Endodermal cell (in vitro differentiated cells): ENCODE measurements at places on chromosomes 4 and X. TPM values are rescaled to one million over a fixed set of nuclear protein-coding genes. Genes with fewer than 3 reads are reported as not detected.

DNA sequence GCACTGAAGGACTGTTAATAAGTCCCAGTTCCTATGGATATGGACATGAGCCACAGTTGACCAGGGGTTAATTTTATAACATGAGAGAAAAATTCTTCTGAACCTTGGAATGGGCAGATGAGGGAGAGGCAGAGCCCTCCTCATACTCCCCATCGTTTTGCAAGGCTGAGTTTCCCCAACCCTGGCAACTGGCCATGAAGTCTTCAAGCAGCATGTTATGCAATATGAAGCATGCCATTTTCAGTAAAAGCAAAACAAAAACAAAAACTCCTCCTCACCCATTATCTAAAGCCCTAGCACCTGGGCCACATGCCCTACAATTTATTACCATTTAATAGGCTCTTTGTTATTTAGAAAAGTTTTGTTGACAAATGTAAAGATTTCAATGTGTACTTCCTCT lies 64.5 kb downstream of the GPC4 start:
- DNase-seq: no peak

DNA sequence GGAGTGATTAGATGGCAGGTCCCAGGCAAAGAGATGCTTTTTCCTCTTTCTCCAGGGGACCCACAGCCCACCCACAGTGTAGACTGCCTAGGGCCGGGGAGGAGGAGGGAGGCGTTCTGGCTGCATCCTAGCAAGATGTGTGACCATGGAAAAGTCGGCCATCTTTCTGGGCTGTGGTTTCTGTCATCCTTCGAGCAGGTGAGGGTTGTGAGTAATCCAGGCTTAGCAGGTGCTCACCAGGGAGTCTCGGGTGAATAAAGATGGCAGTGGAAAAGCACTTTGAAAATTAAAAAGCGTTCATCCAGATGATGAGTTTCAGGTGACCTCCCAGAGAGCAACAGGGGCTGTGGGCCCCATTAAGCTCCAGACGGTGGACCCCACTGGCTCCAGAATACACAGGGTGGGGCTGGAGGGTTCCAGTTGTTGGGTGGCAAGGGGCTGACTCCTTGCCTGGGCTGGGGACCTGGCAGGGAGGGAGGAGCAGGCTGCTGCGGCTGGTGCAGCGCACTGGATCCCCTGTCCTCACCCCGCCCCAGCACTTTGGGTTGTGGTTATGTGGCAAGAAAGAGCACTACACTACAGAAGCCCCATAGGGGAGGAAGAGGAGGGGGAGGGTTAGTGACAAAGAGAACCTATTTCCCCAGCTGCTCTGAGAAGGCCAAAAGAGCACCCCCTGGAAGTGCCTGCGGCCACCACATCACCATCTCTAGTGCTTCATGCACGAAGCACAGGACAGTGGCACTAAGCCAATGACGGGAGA lies 23.7 kb downstream of the ELF4 start:
- no peak for DNase-seq

DNA sequence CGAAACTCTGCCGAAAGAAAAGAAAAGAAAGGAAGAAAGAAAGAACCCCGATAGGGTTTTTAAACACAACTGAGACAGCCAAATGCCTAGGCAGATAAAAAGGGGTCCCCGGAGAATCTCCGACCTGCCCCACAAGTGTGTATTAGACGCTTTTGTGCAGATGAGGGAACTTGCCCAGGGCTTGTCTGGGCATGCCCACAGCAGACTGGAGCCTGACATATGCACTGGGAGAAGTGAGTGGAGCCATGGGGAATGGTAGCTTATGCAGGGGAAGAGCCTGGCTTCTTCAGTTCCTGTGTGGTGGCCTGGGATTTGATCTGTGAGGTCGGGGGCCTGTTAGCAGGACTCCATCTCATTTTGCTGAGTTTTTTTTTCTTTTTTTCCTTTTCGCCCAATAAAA lies 199.0 kb downstream of the GPC3 start:
- no peak for DNase-seq

DNA sequence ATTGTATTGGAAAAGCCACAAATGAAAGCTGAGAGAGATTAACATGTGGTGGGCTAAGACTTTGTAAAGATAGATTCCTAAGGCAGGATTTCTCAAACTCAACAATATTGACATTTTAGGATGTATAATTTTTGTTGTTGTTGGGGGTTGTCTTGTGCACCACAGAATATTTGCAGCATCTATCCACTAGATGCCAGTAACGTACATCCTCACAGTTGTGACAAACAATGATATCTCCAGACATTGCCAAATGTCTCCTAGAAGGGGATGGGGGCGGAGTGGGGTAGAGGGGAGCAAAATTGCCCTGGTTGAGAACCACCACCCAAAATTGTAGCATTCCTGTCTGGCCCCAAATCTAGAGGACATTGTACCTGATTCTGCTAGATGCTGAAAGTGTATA lies 14.7 kb upstream of the CBR4 start:
- DNase-seq: no peak

GRCh38 chrX:19342331-19342906 lies 1.3 kb upstream of the PDHA1 start:
- DNase-seq: no peak

DNA sequence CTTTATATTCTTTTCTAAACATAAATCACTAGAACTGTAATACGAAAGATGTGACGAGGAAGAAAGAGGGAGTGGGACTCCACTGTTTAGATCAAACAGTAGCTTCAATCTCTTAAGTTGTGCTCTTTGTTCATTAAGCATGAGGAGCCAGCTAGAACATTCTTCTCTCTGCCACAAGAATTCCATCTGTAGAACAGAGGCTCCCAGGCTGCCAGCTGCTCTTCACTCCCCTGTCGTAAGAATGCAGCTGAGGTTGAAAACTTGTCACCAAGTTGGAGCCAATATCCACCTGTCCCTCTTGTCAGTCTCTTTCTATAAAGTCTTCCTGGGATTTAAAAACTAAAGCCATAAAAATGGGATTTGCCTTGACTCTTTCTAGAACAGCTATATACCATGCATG lies 65.0 kb upstream of the SEC24B start:
- no peak for DNase-seq

DNA sequence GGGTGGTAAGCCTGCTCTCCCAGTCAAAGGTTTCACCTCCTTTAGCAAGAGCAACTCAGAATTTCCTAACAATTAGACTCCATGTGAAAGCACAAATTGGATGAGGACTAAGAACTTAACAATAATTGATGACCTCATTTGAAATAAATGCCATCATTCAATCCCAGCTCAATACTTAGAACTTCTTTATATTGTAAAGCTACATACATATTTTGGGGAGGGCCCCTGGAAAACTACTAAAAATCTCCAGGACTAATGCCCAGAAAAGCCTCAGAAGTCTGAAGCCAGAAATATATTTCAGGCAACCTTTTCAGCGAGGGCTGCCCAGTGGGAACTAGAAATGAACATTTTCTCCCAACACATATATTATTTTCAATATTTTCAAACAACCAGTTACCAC lies 38.1 kb downstream of the AMOT start:
- no peak for DNase-seq

GRCh38 chr4:10620935-10621488 lies 63.6 kb downstream of the CLNK start:
- DNase-seq: no peak

DNA sequence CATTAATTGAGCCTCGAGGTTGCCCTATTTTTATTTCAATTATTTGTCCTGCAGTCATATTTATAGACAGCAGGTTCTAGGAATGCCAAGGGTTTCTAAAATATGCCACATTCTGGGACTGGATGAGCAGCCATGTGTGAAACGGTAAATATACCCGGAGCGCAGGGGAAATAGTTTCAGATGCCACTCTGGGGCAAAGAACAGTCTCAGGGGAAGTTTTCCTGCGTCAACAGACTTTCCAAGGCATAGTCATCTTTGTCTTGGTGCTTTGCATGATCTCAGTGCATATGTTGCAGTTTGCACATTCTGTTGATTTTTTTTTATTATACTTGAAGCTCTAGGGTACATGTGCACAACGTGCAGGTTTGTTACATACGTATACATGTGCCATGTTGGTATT lies 71.0 kb downstream of the GPAT3 start:
- DNase-seq: no peak

- no peak for DNase-seq
Observed at GRCh38 chr4:118927974-118928373, 39.3 kb downstream of the SYNPO2 start.

DNA sequence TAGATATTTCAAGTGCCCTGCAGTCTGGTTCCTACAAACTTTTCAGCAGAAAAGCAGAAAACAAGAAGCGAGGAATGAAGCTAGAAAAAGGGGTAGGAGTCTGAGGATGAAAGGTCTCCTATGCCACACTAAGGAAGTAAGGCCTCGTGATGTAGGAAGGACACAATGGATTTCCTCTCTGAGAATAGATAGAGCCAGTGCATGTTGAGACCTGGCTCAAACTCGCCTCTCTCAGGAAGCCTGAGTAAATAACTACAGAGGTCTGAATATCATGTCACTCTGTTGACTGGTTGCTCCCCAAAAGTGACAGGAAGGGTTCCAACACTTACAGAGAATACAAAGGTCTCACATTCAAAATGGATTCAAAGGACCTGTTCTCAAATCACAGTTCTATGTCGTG lies 93.3 kb downstream of the GRIA3 start:
- no peak for DNase-seq

- DNase-seq: no peak
Observed at GRCh38 chr4:184924516-184924915, 93.8 kb upstream of the HELT start.

DNA sequence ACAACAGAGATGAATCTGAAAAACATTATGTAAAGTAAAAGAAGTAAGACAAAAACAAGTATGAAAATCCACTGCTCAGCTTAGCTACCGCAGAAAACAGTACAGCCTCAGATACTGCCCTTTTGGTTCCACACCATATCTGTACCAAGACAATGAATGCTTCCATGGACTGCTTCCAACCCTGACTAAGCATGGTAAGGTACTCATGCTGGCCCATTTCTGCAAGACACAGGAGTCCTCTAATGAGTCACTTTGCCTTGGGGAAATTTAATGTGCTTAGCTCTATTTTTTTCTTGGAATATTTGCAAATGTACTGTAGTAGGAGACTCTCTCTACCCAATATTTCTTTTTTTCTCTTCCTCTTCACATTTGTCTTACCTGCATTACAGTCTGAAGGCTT lies 931.7 kb upstream of the HS3ST1 start:
- DNase-seq: no peak

GRCh38 chr4:111601671-111602070 lies 543.6 kb upstream of the FAM241A start:
- DNase-seq: no peak

GRCh38 chr4:8738471-8738931 lies 133.1 kb downstream of the HMX1 start:
- no peak for DNase-seq

DNA sequence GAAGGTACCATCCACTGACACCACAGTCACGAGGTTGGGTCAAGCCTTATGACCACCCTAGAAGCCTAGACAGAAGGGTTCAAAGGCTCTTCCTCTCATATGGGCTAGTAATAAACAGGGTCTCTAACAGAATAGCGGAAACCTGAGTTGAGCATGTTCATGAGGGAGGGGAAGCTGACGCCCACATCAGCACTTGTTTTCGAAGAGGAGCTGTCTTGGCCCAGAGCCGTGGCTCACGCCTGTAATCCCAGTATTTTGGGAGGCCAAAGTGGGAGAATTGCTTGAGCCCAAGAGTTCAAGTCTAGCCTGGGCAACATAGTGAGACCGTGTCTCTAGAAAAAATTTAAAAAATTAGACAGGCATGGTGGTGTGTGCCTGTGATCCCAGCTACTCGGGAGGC lies 21.5 kb upstream of the TMSB4X start:
- DNase-seq: no peak

GRCh38 chr4:109878355-109878754 lies 30.4 kb downstream of the LRIT3 start:
- DNase-seq: no peak

- DNase-seq: no peak
Observed at GRCh38 chrX:103398421-103398864, 22.1 kb downstream of the BEX3 start.

DNA sequence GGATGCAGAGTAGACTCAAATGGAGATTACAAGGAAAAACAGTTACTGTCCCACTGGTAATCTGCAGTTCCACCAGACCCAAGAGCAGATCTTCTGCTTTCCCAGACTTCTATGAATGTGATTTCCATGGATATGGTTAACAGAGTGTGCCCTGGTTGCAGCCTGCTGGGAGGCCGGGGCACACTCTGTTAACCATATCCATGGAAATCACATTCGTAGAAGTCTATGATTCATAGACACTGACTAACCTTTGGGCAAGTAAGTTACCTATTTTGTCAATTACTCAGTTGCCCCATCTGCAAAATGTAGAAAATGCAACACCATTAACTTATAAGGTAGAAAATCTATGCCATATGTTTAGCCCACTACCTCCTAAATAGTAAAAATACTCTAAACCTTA lies 443.1 kb upstream of the PITX2 start:
- no peak for DNase-seq

- no peak for DNase-seq
Observed at GRCh38 chr4:165096776-165097175, 15.9 kb downstream of the TMEM192 start.

GRCh38 chr4:39978904-39979303 lies 1.2 kb upstream of the PDS5A start:
- no peak for DNase-seq

GRCh38 chrX:15749642-15750610 lies 11.9 kb downstream of the CA5B start:
- DNase-seq: no peak

DNA sequence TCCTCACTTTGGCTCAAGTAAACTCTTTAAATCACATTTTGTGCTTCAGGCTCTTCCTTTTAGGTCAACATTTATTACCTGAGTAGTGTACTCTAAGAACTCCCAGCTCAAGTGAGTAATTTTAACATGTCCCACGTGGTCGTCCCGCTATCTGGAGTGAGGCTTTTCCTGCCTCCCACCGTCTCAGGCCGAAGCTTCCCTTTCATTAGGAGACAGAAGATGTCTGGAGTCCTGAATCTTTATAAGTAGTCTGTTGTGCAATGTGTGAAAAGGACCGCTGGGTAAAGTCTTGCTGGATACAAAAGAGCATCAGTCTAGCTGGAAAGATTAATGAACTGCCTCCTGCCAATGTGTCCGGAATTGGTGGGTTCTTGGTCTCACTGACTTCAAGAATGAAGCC lies 117.7 kb upstream of the NEIL3 start:
- no peak for DNase-seq

GRCh38 chr4:44002368-44002767 lies 446.2 kb downstream of the KCTD8 start:
- no peak for DNase-seq

RAB33B gene
- total RNA-seq: 11.1 to 12.6 TPM (median 11.4 TPM) in 3 replicates

TLR3 gene
- total RNA-seq: not detected in 3 replicates

CABS1 gene
- total RNA-seq: 4.5 and 6.3 TPM in 2 replicates

ITGB1BP2 gene
- total RNA-seq: 3.9 and 6.1 TPM in 2 replicates

FAM149A gene
- total RNA-seq: 2.4 to 2.8 TPM (median 2.4 TPM) in 3 replicates

RASL11B gene
- 12.7 and 17.0 TPM in 2 replicates for total RNA-seq

TMEM35A gene
- total RNA-seq: 0.75 and 0.79 TPM in 2 replicates

TCEAL6 gene
- not detected in 2 replicates for total RNA-seq

CCDC110 gene
- total RNA-seq: 0.38 to 0.80 TPM (median 0.78 TPM) in 3 replicates

LRIT3 gene
- total RNA-seq: 1.5 and 1.7 TPM in 2 replicates

TLR6 gene
- 0.13 and 0.34 TPM in 2 replicates for total RNA-seq

HS3ST1 gene
- total RNA-seq: 0.54 to 2.8 TPM (median 2.1 TPM) in 3 replicates

NSG1 gene
- total RNA-seq: 6.0 and 7.1 TPM in 2 replicates
